ENCODE measurements at places on chromosomes 6 and 20.

- DNase-seq, result no peak
These were observed 59.1 kb upstream of the CCN6 start for GRCh38 chr6:111994791-111995190.

GRCh38 chr6:32852018-32852843, 1.3 kb downstream of the TAP1 start:
- peak; percentile 31 for DNase-seq

DNA sequence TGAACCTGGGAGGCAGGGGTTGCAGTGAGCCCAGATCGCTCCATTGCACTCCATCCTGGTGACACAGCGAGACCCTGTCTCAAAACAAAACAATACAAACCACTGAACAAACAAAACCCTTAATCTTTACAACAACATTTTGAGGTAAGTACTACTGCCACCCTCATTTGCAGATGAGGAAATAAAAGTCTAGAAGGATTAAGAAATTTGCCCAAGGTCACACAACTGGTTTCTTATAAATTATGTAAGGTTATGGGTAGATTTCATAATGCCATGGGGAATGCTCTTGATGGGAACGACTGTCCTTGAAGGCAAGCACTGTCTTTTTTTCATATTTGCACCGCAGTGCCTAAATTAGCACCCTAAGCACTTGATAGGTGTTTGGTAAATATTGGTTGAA, 13.8 kb upstream of the B4GALT5 start:
- no peak for DNase-seq

DNA sequence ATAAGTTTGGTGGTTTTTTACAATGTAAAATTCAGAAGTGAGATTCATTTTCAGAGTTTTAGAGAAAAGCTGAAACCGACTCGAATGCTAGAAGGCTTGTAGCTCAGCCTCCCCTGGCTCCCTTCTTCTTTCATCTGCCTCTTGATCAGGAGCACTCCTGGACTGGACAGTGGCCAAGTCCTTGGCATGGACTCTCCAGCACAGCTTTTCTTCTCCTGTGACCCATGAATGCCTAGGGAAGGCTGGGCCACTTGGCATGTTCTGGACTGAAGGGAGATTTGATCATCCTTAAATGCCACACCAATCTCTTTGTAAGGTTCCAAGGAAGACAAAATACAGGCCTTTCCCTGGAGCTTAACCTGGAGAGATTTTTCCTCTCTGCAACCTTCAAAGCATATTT, 384.0 kb upstream of the SASH1 start:
- no peak for DNase-seq

DNA sequence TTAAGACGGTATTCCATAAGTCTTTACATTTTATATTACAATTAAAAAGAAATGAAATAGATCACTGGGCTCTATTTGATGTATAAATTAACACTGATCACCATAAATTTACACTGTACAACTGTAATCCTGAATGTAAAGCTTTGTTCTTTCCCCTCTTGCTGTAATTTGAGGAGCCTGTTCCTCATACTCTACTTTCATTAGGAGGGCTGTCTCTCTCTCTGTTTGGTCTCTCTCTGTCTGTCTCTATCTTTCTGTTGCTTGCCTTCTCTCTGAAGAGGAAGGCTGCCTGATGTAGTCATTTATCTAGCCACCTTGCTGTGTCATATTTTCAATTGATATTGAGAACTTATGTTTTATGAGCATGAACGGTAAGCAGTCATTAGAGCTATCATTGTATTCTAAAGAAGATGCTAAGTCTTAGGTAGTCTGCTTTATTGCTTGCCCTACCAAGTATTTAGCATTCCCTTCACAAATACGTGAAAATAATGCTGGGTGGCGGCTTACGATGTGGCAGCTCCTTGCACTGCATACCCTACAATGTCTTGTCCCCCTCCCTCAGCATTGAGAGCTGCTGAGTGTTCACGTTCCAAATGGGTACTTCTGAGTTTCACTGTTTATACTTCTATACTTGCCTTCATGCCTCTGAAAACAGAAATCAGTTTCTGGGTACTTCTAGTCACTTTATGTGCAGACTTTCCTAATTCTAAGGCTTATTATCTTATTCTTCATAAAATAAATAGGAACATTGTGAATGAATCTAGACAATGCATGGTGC, 205.5 kb downstream of the NKAIN2 start:
- DNase-seq, result no peak
